Substantia nigra (tissue), 51 donors: ENCODE measurements at places on chromosomes 5 and 9.

- no peak for DNase-seq
These were observed 424.2 kb downstream of the SPATA31D1 start for GRCh38 chr9:82412586-82413305.

- DNase-seq, result no peak
These were observed 19.1 kb upstream of the NEK6 start for GRCh38 chr9:124238546-124239140.

DNA sequence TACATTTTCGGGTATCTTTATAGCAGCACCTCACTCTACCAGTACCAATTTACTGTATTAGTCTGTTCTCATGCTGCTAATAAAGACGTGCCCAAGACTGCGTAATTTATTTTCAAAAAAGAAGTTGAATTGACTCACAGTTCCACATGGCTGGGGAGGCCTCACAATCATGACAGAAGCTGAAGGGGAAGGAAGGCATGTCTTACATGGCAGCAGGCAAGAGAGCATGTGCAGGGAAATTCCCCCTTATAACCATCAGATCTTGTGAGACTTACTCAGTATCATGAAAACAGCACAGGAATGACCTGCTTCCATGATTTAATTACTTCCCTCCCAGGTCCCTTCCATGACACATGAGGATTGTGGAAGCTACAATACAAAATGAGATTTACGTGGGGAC, 602.6 kb upstream of the DAB2 start:
- DNase-seq, result no peak

- no peak for DNase-seq
These were observed 74.6 kb downstream of the LRRC70 start for GRCh38 chr5:62653001-62653863.

- no peak for DNase-seq
These were observed 375.3 kb upstream of the PRR16 start for GRCh38 chr5:120088836-120089235.

DNA sequence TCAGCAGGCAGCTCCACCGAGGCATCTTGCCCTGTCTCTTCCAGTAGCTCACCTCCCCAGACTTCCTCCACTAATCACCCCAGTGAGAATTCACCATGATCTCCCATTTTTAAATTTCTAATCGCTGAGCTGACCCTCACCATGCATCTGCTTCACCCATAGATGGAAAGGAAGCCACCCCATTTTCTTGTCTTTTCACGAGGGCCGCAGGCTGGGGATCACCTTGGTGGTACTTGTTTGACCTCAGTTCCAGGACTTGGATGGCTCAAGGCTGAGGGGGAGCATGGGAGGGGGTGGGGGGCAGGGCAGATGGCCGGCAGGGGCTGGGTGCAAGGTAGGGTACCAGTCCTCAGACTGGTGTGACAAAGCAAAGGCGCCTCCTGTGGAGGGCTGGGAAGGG, 3.6 kb downstream of the PROP1 start:
- no peak for DNase-seq

GRCh38 chr5:129631961-129632360, 115.9 kb upstream of the MINAR2 start:
- no peak for DNase-seq
